ENCODE measurements at places on chromosomes 3 and 15. TPM values are rescaled to one million over a fixed set of nuclear protein-coding genes. Genes with fewer than 3 reads are reported as not detected.

- DNase-seq = peak; percentile 86
These were observed at the start of gene DENND6A for GRCh38 chr3:57692396-57693147. Gene DENND6A, minus strand, starts transcription at chr3:57693077. Its CDS starts 59 bp downstream, at chr3:57693018.

FEZF2 gene
- total RNA-seq = not detected

DUOX1 gene
- total RNA-seq = 0.13 TPM

MIX23 gene
- total RNA-seq = 44.9 TPM

GRCh38 chr15:22240986-22241385 is 160.7 kb downstream of the OR4M2 start:
- DNase-seq = no peak

DNA sequence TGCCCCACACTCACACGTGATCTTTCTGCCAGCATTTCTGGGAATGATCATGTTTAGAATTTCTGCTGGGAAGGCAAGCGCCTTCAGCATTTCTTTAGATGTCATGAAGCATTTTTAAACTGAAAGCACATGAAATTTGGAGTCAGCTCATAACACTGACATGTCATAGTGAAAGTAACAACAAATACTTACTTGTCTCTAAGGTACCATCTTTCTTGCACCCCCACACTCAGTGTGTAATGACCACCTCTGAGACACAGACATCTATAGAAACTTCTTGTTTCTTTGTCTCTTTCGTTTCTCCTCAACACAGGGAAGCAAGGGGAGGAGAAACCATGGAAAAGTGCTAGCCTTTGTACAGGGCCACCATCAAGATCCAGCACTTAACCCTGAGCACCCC is 171.7 kb downstream of the RORA start:
- no peak for DNase-seq

GPR62 gene
- 0.07 TPM for total RNA-seq

DNA sequence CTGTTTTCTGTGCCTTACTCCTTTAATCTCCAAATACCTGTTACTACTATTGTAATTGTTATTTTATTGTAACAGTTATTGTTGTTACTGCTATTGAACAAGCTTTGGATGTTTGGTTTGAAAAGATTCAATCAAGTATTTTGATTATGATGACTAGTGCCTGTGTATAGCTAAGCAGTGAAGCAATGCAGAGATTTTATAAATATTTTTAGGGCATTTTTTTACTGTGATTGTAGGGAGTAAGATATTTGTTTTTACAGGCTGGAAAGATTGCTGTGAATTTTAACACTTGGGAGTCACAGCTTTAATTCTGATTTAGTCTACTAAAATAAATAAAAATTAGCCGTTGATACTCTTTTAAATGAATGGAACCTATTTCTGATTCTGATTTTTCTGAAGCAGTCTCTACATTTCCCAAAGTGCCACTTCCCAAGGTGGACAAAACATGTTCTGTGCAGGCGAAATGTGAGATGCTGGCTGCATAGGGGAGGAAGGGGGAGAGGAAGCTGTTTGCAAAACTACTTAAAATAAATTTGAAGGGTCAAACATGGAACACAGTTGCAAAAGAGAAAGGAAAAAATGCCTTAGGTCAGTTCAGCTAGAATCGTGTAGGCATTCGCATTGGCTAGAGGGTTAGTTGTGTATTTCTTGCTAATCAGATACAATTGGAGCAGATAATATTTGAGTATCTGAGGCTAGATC is 25.7 kb downstream of the EEFSEC start:
- no peak for DNase-seq

Data from HFFc6 (cell line).